ENCODE measurements at places on chromosomes 3 and 15.

- no peak for DNase-seq
Measured at GRCh38 chr3:145727476-145727875, 433.5 kb downstream of the PLOD2 start.

DNA sequence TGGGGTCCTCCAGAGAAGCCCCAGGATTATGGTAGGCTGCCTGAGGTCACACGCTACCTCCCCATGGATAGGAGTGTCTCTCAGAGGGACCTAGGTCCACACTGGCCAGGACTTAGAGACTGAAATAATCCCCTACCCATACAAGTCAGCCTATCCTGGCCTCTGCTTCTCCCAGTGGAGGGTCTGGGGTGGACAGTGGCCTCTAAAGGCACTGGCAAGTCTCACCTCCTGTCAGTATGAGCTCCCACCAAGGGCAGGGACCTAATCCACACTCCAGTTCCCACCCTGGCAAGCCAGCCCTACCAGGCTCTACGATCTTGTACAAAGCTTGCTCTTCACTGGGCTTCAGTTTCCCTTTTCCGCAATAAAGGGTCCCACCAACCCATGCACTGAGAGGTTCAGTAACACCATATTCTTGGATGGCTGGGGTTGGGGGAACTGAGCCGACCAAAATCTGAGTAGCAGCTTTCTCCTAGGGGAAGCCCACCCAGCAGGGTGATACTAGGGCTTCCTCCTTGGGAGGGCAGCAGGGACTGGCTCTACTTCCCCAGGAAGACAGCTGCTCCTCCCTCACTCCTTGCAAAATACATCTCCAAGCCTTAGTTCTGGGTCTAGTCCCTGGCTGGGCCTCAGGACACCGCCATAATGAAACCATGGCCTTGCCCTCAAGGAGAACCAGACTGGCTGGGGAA lies 2.4 kb downstream of the CISH start:
- DNase-seq: no peak

GRCh38 chr15:44471885-44472455 lies 44.5 kb downstream of the CTDSPL2 start:
- DNase-seq: no peak

- DNase-seq: peak; percentile 75
Measured at GRCh38 chr3:40623567-40623966, 98.8 kb downstream of the ZNF621 start.

DNA sequence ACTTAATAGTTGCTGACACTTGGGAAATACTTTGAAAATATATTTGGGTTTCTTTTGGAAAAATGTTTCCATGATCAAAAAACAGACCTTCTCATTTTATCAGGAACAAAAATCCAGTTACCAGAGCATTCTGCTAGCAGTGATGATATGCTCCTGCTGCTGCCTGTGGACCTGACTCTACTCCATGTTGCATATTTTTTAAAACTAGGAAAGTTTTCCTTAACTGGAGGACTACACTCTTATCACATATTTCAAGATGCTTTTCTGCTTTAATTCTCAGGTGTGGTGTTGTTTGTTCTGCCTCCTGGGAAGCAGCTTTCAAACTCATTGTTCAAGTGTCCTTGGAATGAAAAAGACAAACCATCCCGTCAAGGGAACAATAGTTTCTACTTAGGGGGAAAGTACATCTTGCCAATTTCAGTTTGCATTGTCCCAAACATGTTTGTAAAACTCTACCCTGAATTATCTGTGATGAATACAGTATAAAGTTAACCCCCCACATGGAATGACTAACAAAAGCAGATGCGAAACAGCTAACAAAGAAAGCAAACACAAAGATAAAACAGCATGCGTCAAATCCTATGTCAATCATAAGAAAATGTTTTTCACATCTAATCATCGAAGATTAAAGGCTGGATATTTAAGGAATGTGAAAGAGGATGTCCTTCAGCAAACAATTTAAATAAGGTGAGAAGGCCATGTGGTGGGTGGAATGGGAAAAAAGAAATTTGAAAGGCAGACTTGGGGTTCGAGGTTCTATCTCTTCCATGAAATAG lies 40.1 kb upstream of the PSMD6 start:
- no peak for DNase-seq

DNA sequence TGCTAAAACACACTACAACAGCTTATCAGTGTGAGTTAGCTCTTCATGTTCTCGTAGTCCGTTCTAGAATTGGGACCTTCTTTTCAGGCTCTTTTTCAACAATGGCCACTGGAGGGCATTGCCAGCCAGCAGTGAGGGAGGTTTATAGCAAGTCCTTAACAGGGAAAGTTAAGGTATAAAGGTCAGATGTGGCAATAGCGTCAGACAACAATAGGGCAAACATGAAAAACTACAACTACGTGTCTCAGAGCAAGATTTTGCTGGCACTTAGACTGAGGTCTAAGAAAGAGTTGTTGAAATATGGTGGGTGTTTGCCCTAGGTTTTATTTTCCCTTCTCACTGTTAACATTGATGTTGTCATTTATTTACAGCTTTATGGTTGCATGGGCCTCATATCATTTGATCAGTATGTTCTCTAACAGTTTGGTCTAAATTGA lies 161.4 kb downstream of the GMNC start:
- no peak for DNase-seq

GRCh38 chr3:134374105-134374790 lies at the start of gene AMOTL2:
TSS of gene AMOTL2 (minus strand) at chr3:134374447. CDS start at chr3:134371433, 3,014 bp downstream.
- DNase-seq: no peak

DNA sequence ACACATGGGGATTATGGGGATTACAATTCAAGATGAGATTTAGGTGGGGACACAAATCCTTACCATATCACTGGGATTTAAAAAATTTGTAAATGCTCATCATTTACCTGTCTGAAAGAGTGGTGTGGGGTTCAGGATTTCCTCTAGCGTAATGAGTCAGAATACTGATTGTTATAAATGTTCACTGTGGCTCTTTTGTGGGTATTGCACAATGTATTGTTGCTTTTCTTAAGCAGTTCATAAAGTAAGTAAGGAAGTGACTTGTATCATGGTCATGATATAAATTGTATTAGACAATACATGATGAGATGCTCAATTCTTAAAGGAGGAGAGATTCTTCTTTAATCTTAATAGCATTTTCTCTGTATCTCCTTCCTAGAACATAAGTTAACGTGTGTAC lies 262.1 kb downstream of the CNTN4 start:
- DNase-seq: no peak

DNA sequence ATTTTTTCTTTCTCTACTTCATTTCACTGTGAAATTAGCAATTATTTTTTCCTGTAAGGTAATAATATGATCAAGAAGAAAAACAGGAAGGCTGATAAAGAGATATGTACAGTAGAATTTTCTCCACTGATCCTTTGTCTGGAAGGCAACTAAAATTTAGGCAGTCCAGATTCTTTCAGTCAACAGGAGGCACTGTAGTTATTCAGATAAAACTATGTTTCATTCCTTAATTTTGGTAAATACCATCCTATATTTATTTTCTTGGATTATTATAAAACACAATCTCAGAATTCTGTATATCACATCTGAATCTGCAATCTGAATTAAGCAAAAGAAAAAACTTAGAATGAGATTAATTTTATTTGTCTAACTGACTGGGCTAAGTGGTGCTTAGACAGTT lies 343.2 kb downstream of the LSAMP start:
- DNase-seq: no peak

DNA sequence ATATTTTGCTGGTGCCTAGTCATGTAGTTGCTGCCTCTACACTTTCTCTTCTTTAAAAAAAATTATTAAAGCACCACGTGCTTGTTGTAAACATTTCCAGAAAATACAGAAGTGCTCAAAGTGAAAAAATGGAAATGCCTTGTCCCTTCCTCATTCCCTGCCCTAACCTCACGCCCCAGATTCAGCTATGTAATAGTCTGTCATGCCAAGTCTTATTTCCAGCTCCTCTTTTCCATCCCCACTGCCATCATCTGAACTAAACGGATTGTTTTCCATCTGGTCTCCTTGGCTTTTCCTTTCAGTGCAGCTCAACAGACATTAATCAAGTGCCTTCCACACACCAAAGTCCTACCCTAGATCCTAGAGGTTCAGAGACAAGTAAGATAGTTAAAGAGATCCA lies 15.5 kb downstream of the ZNF774 start:
- no peak for DNase-seq

DNA sequence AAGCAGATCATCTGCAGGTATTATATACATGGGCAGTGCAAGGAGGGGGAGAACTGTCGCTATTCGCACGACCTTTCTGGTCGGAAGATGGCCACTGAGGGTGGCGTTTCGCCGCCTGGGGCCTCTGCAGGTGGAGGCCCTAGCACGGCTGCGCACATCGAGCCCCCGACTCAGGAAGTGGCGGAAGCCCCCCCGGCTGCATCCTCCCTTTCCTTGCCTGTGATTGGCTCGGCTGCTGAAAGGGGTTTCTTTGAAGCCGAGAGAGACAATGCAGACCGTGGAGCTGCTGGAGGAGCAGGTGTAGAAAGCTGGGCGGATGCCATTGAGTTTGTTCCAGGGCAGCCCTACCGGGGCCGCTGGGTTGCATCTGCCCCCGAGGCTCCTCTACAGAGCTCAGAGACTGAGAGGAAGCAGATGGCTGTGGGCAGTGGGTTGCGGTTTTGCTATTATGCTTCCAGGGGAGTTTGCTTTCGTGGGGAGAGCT lies 639 bp downstream of the MKRN3 start:
- DNase-seq: peak; percentile 30

DNA sequence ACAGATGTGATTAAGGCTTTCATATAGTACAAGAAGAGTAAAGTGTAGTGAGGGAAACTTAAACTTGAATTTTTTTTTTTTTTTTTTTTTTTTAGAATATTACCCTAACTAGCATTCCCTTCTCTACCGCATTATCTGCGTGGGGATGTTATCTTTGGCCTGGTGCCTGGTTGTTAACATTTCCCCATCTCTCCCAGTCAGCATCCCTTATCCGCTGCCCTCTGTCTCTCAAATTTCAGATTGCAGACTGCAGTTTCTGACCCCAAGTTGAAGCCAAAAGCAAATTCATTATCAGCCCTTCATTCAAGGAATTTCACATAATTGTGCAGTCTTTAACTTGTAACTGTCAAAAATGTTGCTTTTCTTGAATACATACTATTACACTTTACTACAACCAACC lies 353.0 kb downstream of the PLOD2 start:
- DNase-seq: no peak

DNA sequence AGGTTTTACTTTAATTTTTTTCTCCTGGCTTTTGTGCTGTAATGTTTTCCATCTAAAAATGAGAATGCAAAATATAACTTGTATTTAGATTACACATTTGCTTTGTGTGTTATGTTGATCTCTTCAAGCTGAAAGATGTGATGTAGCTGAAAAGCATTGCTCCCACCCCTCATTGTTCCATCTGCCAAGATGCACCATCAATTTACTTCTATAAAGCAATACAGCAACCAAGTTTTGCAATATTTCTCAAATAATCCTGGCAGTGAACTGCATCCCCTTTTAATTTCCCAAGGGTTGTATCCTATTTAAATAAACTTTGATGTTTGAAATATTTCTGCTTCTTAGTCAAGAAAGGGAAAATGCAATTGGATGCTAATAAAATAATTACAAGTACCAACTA lies 52.6 kb upstream of the DUT start:
- no peak for DNase-seq

GRCh38 chr15:99421172-99421656 lies 144.6 kb upstream of the MEF2A start:
- DNase-seq: no peak

DNA sequence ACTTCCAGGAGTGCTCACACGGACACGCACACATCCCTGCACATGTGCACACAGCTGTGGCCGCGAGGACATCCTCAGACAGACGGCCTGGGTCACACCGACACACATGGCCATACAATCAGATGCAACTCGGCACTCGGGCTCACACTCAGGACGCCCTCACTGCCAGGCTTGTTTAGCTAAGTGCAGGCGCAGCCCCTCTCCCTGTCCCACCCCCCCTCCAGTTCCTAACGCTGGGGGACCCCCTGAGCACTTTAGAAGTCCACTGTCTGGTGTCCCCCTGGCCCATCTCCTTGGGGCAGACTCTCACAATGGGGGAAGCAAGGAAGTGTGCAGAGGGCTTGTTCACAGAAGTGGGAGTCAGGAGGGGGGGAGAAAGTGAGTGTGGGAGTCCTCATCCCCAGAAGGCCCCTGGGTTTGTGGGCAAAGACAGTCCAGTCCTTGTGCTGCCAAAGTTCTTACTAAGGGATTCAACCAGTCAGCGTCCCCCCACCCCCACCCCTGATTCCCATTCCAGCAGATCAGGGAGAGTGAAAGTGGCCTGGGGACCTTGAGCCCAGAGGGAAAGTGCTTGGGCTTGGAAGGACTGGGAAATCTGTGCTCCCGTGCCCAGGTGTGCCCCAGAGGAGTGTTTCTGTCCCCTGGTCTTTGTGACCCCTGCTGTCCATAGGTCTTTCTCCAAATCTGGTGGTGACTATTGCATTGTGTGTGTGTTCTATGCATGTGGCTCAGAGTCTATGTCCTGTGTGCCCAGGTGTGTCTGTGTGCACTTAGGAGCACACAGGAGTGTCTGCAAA lies 767 bp upstream of the GATA2 start:
- DNase-seq: no peak

DNA sequence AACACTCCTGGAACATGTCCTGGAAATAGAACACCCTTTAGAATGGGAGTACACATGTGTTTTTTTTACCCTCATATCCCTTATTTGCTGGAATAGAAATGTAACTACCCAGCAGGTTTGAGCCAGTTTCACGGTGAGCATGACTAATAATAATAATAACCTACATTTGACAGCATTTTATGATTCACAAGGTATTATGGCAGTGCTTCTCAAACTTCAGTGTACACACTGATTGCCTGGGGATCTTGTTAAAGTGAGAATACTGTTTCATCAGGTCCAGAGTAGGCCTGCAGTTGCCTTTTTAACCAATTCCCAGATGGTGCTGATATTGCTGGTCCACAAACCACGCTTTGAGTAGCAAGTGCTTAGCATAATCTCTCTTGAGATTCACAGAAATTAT lies 63.9 kb downstream of the NFKBIZ start:
- no peak for DNase-seq

GRCh38 chr15:36954486-36954885 lies 145.9 kb downstream of the MEIS2 start:
- DNase-seq: no peak

DNA sequence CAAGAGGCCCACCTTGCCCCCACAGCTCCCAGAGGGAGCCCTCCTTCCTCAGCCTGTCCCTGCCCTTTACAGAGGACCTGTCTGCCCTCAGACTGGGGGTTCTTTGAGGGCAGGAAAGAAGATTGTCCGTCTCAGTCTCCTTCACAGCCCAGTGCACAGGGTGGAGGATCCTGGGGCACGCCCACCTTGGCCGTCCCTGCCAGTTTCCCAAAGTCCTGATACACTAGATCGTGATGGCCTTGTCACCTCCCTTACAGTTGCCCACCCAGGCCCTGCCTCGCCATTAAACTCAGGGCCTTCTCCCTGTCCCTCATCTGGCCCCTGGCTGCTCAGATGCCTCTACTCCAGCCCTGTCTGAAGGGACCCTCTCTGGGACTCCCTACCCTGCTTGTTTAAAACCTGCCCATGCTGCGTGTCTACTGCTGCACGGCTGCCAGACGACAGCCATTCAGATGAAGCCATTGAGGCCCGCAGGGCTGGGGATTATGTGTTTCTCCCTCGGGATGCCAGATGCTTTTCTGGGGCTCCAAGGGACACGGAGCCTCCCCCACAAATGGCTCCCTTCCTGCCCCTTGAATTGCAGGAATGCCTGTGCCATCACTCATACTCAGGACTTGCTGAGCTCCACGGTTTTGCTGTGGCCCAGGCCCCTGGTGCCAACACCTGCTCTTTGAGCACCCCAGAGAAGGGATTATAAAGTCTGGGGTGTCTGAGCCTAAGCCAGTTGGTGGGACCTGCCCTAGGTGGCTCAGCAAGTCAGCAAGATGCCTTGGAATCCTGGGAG lies 27.8 kb downstream of the ACSBG1 start:
- DNase-seq: no peak
